ENCODE measurements at places on chromosomes 7 and 10.

GRCh38 chr10:12995425-12995861 lies 6.1 kb downstream of the CCDC3 start:
- no peak for DNase-seq

DNA sequence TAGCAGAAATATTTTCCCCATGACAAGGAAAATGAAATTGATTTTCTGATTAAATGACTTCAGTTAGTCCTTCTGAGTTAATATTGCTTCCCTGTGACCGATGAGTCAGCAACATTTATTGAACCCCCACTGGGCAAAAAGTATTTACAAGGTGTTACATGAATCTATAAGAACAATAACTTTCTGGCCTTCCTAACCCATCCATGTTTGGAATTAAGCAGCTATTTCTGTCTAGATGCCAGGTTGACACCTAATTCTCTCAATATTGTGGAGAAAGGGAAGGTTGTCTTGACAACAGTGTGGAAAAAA lies 112.9 kb upstream of the JAZF1 start:
- no peak for DNase-seq

- DNase-seq = no peak
These were observed 149.6 kb upstream of the SEMA3E start for GRCh38 chr7:83798489-83798888.

GRCh38 chr7:108724251-108725100 lies 154.8 kb downstream of the DNAJB9 start:
- no peak for DNase-seq

DNA sequence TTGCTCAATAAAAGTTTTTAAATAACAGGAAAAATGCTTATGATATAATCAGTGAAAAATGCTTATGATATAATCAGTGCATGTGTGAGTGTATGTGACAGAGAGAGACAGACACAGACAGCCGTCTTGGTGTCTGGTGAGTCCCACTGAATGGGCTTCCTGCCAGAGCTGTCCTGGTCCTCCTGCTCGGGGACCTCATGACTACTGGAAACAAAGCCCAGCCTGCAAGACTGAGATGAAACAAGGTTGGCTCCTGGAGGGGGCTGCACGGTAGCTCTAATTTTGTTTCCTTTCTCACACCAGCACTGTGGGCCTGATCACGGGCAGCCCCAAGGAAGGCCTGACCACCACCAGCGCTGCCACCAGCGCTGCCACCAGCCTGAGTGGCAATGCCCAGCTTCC lies 57.3 kb downstream of the NRP1 start:
- DNase-seq = no peak

DNA sequence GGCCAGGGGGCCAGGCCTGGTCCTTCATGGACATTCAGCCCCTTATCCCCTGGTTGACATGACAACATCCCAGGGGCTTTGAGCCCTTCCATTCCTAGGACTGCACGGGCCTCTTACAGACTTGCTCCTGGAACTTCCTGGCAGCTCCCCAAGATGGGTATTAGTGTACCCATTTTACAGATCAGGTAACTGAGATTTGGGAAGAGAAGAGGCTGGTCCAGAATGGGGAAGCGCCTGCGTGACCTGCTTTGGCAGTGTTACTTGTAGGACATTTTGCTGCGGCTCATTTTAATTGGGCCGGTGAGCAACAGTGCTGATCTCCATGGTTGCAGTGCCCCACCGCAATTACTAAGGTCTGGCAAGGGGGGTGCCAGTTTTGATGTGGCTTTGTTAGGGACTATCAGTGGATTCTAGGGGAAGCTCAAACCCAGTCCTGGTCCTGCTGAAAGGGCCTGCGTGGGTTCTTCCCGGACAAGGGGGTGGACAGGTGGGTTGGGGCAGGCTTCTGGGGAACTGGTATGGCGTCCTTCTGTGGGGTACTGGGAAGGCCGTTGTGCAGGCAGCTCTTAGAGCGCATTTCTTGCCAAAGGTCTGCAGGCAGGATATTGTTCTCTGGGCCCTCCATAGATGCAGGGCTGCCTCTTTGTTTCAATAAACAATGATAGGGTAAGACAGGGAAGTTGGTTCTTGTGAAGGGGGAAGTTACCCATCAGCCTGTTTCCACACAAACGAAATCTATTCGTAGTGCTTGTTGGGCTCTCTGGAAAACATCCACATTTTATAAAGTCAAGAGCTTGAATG lies 137.6 kb downstream of the RGS10 start:
- no peak for DNase-seq

GRCh38 chr10:100043344-100043743 lies 33.6 kb upstream of the DNMBP start:
- no peak for DNase-seq

GRCh38 chr10:4529266-4529665 lies 296.7 kb upstream of the AKR1E2 start:
- no peak for DNase-seq

DNA sequence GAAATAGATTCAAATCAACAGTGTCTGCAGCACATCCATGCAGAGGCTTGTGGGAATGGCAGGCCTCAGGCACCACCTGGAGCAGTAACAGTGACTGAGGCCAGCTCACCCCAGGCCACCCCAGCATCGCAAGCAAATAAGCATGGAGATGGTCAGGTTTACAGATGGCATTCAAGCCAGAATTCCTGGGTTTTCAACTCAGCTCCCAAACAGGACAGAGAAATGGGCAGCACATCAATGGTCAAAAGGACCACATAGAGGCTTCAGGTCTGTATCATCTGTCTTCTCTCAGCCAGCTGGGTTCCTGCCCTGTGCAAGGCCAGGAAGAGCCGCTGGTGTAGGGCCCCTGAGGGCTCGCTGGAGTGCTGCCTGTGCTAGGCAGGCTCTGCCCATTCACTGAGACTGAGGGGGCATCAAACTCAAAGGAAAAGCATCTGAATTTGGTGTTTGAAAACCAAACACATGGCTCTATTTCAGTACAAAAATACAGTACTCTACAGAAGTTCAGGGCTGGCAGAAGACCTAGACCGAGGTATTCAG lies 112.5 kb downstream of the KMT2E start:
- no peak for DNase-seq

DNA sequence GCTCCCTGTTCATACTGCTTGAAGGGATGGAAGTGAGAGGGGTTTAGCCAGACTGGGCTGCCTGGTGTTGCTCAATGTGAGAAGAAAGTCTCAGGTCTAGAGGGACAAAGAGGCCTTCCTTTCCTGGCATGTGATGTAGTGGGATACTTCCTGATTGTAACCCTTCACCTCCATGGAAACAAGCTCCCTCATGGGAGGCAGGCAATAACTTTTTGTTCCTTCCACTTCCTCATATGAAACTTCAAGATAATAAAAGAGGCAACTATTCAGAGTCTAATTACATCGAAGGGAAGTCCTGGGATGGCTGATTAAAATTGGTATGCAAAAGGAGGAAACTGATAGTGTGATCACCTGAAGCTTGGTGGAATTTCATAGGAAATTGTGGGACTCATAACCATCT lies 84.1 kb upstream of the ETV1 start:
- DNase-seq = no peak
